ENCODE measurements at places on chromosomes 7 and 10.

DNA sequence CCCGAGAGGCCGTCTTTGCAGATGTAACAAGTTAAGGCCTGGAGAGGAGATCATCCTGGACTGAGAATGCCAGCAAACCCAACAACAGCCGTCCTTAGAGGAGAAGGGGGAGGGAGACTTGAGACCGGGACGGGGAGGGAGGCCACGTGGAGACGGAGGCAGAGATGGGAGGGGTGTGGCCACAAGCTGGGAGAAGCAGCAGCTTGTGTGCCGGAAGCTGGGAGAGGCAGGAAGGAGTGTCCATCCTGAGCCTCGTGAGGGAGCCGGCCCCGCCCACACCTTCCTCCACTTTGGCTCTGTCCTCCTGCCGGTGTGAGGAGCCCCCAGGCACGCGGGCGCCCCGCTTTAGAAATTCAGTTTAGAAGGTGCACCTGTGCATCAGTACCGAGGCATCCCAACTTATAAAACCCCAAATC is 95.7 kb downstream of the DNAJB6 start:
- DNase-seq: no peak

DNA sequence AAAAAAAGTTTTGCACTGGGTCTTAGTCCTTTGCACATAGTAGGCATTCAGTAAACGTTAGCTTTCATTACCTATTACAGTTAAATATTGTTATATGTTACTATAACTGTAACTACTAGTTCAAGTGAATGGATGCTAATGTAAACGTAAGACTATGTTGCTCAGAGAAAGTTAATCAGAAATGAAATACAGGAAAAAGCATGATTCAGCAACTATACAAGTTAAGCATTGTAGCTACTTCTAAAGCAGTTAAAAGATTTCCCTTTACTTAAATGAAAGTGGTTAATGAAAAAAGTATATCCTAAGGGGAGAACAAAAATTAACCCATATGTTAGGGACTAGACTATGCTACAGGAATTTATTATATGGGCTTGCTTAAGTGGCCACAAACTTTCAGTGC is 121.2 kb downstream of the SKAP2 start:
- no peak for DNase-seq

- no peak for DNase-seq
Observed at GRCh38 chr10:114638821-114639625, 19.1 kb downstream of the ABLIM1 start.

- no peak for DNase-seq
Observed at GRCh38 chr7:40805361-40805760, 670.6 kb downstream of the SUGCT start.

GRCh38 chr7:110921595-110922151 is 169.3 kb upstream of the LRRN3 start:
- no peak for DNase-seq

DNA sequence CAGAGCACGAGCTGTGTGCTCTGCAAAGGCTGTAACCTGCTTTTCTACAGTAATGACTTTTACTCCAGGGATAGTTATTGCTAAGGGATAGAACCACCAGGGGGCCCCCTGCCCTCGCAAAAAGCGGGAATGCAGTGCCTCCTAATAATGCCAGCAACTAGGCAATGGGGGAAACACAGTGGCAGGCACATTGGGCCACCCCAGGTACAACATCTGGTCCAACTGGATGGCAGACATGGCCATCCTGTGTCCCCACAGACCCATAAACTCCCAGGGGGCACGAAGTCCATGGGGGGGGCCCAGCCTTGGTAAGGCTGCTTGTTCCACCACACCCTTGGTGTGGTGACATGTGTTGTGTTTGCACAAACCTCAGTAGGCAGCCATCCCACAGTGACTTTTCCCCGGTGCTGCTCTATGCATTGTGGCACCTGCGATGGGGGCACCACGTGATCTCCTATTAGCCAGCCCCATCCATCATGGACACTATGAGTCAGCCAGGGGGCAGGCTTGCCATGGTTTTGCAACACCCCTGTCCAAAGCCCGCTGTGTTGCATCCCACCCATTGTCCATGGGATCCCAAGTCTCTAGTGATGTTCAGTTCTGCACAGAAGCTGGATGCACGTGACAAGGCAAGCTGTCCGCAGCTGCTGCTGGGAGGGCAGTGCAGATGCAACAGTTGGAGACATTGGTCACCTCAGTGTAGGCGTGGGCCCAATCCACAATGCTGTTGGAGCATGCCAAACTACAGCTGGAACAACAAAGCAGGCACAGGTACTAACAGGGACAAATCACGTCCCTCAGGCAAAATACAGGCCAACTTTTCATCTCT is 84.0 kb downstream of the ANLN start:
- DNase-seq: no peak

DNA sequence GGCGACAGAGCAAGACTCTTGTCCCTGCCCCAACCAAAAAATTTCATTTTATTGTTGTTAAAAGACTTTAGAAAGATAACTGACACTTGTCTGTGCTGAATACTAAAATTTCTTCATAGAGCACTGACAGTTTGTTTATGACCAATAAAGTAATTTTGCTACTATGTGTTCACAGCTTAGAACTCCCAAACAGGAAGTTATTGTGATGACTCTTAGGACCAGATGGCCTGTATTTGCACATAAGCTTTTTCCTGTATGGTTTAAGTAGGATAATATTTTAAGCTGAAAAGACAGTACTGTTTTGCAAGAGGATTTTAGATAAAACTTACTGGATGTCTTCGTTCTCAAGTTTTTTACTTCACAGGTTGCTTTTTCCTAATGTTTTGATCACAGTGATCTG is 80.7 kb downstream of the MMRN2 start:
- DNase-seq: no peak

DNA sequence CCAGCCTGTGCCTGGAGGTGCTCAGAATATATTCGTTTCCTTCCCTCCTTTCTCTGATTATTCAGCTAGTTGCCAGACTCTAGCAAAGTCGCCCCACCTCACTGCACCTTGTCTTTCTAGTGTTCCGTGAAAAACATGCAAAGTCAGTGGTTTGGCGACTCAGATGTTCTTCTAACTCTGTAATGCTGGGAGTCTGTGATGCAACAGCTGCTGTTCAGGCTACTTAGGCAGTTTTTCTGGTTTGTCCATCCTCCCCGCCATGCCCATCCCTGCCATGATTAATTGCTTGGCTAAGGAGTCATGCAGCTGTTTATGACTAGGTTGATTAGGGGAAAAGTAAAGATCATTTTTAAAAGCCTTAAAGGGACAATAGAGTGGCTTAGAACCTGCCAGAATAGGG is 99.4 kb downstream of the MTPN start:
- DNase-seq: no peak

DNA sequence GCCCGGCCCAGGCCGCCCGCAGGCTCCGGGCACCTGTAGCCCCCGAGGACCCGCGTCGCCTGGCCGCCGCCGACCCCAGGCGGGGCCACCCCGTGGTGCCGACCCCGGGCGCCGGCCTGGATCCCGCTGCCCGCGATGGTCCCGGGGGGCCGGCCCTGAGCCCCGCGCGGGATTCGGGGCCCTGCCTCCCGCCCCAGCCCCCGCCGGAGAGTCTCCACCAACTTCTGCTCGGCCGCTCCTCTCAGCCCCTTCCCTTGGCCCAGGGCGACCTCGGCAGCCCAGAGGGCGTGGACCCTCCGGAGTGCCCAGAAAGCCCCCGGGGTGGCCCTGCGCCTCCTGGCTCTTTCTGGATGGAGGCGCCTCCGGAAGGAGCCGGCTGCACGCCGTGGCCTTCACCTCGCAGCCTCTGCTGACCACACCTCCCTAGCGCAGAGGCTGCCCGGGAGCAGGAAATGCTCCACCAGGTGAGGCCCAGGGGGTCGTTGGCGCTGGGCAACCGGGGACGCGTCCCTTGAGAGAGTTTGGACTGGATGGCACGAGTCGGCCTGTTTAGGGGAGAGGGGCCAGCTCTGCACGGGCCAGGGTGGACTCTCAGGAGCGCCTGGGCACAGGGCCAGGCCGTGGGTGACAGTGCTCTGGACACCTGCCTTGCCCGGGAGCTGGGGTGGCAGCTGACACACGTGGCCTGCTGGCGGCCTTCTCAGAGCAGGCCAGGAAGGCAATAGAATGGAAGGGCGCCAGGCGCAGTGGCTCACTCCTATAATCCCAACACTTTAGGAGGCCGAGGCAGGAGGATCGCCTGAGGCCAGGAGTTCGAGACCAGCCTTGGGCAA is 529 bp downstream of the ZNF853 start:
- DNase-seq: no peak
